ENCODE measurements at places on chromosomes 2 and 18. TPM values are rescaled to one million over a fixed set of nuclear protein-coding genes. Genes with fewer than 3 reads are reported as not detected.

- no peak for DNase-seq
Observed at GRCh38 chr2:216006164-216006663, 7.1 kb downstream of the MREG start.

DNA sequence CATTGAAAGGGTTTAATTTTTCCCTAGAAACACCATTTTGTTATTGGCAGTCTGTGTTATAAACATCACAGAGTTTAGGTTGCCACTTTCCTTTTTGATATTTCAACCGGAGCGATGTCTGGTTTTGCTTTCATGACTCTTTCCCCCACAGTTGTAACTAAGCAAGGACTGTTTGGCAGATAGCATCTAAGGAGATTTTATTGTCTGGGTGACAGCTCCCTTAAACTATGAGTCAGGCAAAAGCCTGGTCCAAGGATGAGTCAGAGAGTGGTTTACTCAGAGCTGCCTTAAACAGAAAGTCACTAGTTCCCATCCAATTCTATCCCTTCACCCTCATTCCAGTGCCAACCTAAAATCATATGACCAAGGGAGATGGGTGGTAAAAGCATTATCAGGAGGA, 341.6 kb upstream of the VWC2L start:
- DNase-seq: no peak

GRCh38 chr2:10721396-10722251, at the start of gene ATP6V1C2:
TSS of gene ATP6V1C2 (plus strand) at chr2:10721630. CDS start at chr2:10722850, 1,220 bp downstream.
- DNase-seq: peak; percentile 52

- DNase-seq: no peak
Observed at GRCh38 chr2:181161615-181162014, 181.2 kb downstream of the UBE2E3 start.

DNA sequence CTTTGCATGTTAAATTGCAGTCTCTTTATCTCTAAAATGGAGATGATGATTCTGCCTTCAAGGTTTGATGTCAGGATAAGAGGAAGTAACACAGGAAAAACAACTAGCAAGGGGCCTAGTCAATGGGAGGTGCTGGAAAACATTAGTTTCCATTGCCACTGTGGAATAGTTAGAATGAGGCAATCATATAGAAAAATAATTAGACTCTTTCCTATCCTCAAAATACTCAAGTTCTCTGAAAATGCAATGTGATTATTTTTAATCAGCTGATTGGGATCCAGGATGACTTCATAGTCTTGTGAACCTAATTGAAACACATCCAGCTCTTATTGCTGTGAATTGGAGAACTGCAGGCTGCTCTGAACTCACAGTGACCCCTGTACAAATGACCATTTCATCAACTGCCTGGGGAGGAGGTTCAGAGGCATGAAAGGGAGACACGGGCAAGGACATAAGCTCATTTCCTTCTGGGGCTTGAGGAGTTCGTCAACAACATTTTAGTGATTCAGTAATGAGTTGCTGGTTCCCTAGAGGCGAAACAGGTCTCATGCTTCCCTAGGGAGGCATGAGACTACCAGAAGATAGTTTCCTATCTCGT, 422.5 kb downstream of the LPIN1 start:
- DNase-seq: no peak

TUBA4A gene
- 186 TPM for total RNA-seq

ICA1L gene
- total RNA-seq: 12.0 TPM

MYO3B gene
- not detected for total RNA-seq

RIT2 gene
- total RNA-seq: not detected

- no peak for DNase-seq
Observed at GRCh38 chr2:165582409-165582808, 112.9 kb downstream of the CSRNP3 start.

DNA sequence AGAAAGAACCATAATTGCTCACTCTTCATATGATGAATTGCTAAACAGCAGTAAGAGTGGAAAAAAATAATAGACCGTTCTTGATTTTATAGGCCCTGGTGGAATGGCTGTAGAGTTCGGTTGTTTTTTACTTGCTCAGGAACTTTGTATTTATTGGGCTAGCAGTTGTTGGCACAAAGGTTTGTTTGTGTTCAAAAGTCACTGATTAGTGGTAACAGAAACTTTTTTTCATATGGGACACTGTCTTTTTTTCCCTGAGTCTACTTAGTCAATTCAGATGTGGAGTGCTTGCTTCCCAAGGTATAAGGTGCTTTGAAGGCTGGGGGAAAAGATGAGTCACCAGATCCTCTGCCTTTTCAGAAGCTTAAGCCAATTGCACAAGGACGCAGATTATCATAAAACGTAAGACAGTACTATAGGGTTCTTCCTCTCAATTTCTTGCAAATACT, 25.8 kb downstream of the PHLPP1 start:
- no peak for DNase-seq

- no peak for DNase-seq
Observed at GRCh38 chr18:79402977-79403722, 7.4 kb downstream of the NFATC1 start.

ANTXR1 gene
- total RNA-seq: not detected

GRCh38 chr2:239235311-239235710, 165.5 kb downstream of the HDAC4 start:
- DNase-seq: no peak

GRCh38 chr2:165617741-165618481, 148.4 kb downstream of the CSRNP3 start:
- DNase-seq: no peak

GRCh38 chr2:24262421-24262970, 87.6 kb downstream of the FAM228A start:
- DNase-seq: no peak
